ENCODE measurements at places on chromosomes 12 and 14. TPM values are rescaled to one million over a fixed set of nuclear protein-coding genes. Genes with fewer than 3 reads are reported as not detected.

The CLEC9A gene
- total RNA-seq = not detected

The DAO gene
- not detected for total RNA-seq

The CLBA1 gene
- 18.1 TPM for total RNA-seq

The SMIM41 gene
- 7.9 TPM for total RNA-seq

The C12orf56 gene
- not detected for total RNA-seq

The RASSF8 gene
- 92.1 TPM for total RNA-seq

The SMCO3 gene
- total RNA-seq = 2.1 TPM

The GLT1D1 gene
- total RNA-seq = 9.5 TPM

The DNAH10 gene
- not detected for total RNA-seq

DNA sequence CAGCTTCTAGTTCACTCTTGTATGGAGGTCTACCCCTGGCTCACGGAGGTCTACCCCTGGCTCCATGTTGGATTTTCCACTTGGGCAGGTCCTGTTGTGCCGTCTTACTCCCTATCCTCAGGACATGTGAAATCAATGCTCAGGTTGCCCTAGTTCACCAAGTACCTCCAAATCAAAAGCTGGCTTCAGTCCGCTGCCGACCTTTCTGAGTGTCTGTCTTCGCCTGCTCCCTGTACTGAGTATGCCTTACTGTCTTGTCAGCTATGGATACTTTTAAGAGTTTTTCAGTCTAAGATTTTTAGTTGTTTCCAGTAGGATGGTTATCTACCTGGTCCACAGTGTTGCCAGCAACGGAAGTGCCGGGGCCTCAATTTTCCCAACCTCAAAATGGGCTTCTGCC, 40.1 kb upstream of the BCL11B start:
- no peak for DNase-seq

GRCh38 chr14:61462566-61463193, 141.3 kb downstream of the PRKCH start:
- DNase-seq = no peak

DNA sequence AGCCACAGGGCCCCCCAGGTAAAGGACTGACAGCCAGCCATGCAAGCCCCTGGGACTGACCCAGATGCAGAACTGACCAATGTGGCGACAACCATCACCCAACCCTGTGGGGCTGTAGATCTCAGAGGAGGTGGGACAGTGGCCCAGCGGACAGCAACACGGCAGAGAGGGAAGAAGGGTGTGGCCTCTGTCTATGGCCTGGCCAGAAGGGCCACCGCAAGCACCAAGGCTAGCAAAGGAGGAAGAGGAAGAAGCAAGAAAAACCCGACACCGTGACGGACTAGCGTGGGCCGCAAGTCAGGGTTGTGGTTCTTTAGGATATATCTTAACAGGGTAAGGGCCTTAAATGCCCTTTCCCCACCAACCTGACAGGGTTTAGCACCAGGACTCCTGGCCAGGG, 71.2 kb downstream of the ITPK1 start:
- DNase-seq = no peak

DNA sequence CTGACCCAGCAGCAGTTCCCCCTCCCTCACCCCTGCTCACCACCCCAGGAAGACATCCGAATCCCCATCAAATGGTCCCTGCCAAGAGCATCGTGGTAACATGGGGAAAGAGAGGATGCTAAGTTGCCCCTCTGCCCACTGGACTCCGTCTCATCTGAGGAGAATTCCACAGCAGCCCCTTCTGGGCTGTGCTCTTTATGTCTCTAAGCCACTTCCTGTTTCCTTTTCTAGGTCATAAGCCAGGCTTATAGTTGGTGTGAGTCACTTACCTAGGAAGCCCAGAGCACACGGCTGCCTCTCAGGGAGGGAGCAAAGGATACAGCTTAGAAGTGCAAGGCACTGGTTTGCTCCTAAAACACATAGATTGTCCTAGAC, 76.0 kb downstream of the VCPKMT start:
- DNase-seq = no peak

DNA sequence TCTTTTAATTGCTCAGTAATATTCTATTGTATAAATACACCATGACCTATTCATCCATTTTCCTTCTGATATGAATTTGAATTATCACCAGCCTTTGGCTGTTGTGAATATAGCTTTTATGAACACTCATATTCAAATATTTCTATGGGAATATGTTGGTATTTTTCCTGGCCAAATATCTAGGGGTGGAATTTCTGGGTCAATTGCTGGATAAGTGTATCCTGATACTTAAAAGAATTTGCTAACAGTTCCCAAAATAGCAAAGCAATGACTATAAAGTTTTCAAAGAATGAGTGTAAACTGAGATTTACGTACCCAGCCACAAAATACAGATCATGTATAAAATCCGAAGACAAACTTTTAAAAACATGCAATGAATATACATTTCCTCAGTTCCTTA, 148.7 kb upstream of the CLEC14A start:
- no peak for DNase-seq

GRCh38 chr14:77645520-77646230, 29.2 kb upstream of the SPTLC2 start:
- DNase-seq = no peak

DNA sequence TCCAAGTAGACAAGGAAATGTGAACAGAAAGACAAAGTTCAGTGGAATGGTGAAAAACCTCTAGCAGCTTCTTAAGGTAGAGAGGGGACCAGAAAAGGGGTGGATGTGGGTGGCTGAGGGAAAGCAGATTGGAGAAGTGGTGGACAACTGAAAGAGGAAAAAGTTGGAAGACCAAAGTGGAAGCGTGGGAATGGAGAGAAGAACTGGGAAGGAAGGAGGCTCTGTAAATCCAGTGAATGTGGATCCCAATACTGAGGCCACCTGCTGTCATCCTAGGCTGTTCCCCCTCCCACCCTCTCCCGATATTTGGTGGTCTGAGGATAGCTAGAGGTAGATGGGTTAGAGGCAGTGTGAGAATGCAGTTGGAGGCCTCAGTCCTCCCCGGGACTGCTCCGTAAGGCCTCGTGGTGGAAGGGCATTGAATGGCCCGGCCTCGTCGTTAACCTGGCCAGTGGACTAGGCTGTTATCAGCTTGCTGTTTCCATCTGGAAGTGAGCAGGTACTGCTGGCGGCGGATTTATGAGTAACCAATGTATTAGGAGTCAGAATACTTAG, 822 bp upstream of the POU6F1 start:
- DNase-seq = no peak

DNA sequence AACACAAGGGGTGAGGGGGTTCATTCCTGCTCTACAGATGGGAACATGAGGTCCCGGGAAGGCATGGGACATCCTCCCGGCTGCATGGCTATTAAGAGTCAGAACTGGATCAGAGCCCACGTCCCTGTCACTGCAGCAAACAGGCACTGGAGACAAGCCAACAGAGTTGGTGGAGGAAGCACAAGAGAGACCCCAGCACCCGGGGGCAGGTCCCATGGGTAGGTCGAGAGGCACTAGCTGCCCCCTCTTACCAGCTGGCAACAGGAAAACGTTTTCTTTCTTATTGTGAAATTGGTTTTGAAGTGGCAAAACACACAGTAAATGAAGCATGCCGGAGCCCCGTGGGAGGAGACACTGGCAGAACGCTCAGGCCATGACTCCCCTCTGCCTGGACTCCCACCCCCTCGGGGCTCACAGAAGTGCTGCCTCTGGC, 43.6 kb downstream of the SYNE3 start:
- DNase-seq = no peak

DNA sequence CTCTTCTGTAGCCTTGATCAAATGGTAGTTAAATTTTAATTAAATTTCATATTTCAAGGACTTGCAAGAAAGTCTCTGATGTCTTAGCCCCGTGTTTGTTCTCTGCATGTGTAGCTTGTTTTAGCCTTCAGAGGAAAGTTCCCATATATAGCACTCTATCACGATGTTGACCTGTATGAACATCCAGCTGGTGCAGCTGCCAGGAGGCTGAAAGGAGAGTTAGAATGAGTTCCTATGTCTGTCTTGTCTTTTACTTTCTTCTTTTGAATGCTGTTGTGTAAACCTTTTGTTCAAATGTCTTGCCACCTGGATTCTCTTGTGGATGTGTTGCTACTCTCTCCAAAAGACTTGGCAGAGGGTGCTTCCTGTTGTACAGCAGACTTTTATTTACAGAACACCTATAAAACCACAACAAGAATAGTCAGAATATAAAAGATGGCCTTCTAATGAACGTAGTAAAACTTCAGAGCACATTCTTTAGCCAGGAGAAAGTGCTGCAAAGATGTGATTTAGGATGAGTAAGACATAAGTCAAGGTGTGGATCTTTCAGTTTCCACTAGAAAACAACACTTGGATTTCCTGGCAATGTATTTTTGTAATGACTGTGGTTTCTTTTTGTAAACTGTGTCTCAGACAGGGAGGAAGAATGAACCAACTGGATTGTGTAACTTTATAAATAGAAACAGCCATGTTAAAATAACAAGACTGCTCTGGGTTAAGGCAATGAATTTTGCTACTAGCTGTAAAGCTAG, 17.2 kb downstream of the NAV3 start:
- no peak for DNase-seq

GRCh38 chr14:56292970-56293369, 174.8 kb downstream of the PELI2 start:
- DNase-seq = no peak

- no peak for DNase-seq
Observed at GRCh38 chr14:99803106-99803775, 10.0 kb downstream of the EML1 start.

- no peak for DNase-seq
Observed at GRCh38 chr12:78881685-78882084, 17.1 kb downstream of the SYT1 start.

GRCh38 chr12:109518820-109519665, 41.6 kb downstream of the UBE3B start:
- DNase-seq = peak; percentile 58

DNA sequence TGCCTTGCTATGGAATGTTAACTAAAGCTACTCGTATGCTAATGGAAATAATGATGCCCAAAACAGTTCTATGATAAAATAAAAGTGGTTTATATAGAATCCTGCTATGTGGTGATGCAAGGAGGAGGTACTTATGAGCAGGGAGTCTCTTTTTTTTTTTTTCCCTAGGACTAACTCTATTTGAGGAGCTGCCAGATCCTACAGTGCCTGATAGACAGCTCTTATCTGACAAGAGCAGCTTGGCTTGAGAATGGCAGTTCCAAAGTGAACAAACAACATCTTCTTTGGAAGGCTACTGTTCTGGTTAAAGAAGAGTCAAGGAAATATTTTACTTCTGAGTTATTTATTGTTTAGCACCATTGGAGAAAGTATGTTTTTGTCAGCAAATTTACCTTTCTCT, 10.2 kb upstream of the ACSM4 start:
- no peak for DNase-seq

GRCh38 chr14:99938376-99938775, 126.8 kb upstream of the EVL start:
- no peak for DNase-seq

DNA sequence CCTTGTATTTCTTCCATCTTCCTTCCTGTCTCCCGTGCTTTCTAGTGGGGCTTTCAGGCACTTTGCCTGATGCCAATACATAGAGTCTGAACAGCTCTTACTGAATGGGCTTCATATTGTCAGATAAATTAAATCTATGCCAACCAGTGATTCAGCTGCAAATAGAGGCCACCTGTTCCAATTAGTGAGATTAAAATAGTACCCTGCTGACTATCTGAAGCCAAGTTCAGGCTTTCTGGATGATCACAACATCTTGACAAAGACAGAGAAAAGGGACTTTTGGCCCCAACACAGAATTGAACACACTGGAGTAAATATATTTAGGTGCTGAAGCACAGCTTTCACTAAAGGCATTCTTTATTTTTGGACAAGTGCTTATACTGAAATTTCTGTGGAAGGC, 11.8 kb downstream of the TMCC3 start:
- no peak for DNase-seq

Measured in ascending aorta (tissue), 2 donors.